Activated T-cell treated with anti-CD3 and anti-CD28 coated beads for 1 hour (primary cell): ENCODE measurements at places on chromosomes 7 and 10.

GRCh38 chr7:79647711-79648110, 194.2 kb upstream of the MAGI2 start:
- DNase-seq, result no peak

DNA sequence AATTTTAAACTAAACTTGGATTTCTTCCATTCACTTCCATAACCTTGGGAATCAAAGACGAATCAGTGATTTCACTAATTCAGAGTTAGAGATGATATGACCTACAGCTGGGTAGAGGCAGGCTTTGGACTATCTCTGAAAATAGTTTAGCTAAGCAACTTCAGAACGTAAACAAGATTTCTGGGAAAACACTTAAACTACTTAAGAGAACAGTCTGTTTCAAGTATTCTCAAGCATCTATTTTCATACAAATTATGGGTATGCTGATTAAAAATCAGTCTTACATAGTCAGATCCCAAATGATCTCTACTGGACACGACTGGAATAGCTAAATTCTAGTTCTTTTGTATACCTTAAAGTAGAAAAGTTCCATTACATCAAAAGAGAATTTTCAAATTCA, 179.9 kb downstream of the PLCE1 start:
- DNase-seq, result no peak

GRCh38 chr10:33653584-33654367, 319.3 kb upstream of the NRP1 start:
- DNase-seq, result no peak

- DNase-seq, result no peak
Measured at GRCh38 chr10:48468130-48468790, 136.6 kb downstream of the ARHGAP22 start.

GRCh38 chr10:63561341-63561740, 40.1 kb downstream of the REEP3 start:
- DNase-seq, result no peak

DNA sequence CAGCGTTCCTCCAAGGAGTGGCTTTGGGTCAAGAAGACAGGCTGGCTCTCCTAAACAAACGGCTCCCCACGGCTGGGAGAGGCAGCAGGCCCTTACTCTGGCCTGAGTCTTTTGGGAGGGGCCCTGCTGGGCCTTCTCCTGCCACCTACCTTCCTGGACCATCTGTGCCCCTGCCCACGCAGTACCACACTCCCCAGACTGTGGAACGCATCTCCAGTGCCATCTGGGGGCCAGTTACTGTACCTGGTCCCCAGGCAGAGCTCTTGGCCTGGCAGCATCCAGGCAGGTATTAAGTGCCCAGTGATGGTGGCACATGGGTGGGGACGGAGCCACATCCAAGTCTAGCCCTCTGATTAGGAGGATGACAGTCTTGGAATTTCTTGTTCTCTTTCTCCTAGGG, 14.4 kb downstream of the ALKBH4 start:
- peak; percentile 44 for DNase-seq

DNA sequence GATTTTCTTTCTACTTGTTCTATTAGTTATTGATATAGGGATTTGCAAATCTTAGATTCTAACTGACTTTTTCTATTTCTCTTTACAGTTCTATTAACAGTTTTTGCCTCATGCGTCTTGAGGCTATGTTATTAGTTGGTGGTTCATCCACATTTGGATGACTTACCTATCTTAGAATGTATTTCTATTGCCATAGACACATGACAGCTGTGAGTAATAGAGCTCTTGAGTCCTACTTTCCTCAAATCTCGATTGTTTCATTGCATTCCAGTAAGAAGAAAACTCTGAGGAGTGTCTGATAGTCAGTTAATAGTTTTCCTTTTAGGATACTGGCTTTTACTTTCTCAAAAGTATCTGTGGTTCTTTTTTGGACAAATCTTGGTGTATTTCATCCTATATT, 241.4 kb upstream of the ZNF32 start:
- DNase-seq, result no peak

DNA sequence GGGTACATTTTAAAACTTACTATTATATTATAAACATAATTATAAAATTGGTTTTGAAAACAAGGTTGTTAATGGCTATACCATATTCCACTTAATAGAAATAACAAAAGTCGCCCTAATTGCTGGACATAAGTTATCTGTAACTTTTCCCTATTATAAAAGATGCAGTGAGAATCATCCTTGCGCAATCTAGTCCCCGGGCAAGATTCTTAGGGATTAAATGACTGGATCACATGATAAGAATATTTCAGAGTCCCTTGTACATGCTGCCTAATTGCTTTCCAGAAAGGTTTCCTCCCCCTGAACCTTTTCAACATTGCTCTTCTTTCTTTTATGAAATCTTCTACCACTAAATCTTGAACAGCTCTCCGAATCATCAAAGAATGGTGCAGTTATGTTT, 479.8 kb upstream of the MKI67 start:
- no peak for DNase-seq

- no peak for DNase-seq
Measured at GRCh38 chr7:27164367-27165088, 809 bp downstream of the HOXA9 start.

DNA sequence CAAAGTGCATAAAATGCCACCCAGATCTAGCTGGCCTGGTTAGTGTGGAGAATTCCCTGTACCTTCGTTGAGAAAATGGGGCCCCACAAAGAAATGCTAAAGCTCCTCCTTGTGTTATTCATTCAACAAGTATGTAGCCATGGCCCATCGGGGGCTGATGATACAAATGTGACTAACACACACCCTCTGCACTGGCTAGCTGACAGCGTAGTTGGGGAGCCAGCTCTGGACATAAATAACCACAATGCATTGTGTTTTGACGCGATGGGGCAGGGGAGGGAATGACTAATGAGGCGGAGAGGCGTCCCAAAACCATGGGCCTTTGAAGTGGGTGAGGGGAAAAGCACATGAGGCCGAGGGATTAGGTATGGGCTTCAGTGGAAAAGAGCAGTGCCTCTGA, 28.2 kb upstream of the ASL start:
- no peak for DNase-seq

- no peak for DNase-seq
Measured at GRCh38 chr7:151856098-151856497, 20.8 kb downstream of the PRKAG2 start.

- DNase-seq, result no peak
Measured at GRCh38 chr7:56077681-56078080, 13.6 kb downstream of the SUMF2 start.

GRCh38 chr7:117892821-117893220, 19.6 kb upstream of the CTTNBP2 start:
- no peak for DNase-seq

- no peak for DNase-seq
Measured at GRCh38 chr10:103746598-103746997, 108.8 kb downstream of the SH3PXD2A start.

DNA sequence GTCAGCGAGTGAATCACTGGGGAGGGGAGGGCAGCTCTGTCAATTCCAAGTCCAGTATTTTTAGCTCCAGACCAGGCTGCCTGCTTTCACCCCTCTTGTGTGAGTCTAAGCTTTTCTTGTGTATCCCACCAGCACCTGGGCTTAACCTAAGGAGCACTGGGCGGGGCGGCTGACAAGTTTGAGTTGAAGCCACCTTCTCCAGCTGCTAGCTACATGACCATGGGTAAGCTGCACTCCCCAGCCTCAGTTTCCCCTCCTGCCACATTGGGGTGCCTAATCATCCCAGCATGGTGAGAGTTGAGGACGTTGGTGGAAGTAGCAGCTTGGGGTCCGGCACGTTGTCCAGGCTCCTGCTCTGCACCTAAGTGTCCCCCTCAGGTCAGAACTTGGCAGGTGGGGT, 89.8 kb upstream of the PCBD1 start:
- no peak for DNase-seq

DNA sequence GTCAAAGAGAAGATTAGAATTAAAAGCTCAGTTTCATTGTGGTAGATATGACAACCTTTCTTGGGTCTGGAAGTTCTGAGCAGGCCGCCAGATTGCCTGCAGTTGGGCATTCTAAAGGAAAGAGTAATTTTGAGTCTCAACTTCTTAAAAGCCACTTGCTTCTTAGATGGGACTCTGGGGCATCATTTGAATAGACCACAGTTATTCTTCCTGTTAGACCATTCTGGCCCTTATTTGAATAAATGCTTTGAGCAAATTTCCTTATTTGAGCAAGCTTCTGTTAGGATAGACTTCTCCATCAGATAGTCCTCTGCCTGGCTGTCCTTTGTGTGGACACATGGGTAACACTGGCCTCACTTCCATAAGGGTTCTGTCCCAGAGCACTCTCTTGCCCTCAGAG, 40.2 kb downstream of the SND1 start:
- no peak for DNase-seq

GRCh38 chr10:96244354-96244753, 27.0 kb downstream of the BLNK start:
- no peak for DNase-seq

DNA sequence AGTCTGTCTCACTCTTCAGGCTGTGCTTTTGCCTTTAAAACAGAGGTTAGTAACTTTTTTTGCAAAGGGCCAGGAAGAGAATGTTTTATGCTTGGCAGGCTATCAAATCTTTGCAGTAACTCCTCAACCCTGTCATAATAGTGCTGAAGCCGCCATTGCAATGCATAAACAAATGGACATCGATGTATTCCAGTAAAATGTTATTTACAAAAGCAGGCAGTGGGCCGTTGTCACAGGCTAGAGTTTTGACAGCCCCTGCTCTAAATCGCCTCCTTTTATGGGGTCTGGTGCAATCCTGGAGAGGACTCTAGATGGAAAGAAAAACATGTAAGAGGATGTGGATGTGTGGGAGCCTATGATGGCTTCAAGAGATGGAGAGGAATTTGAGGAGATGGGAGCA, 568.3 kb downstream of the TYW1 start:
- no peak for DNase-seq

- no peak for DNase-seq
Measured at GRCh38 chr7:55104712-55105433, 86.1 kb downstream of the EGFR start.

DNA sequence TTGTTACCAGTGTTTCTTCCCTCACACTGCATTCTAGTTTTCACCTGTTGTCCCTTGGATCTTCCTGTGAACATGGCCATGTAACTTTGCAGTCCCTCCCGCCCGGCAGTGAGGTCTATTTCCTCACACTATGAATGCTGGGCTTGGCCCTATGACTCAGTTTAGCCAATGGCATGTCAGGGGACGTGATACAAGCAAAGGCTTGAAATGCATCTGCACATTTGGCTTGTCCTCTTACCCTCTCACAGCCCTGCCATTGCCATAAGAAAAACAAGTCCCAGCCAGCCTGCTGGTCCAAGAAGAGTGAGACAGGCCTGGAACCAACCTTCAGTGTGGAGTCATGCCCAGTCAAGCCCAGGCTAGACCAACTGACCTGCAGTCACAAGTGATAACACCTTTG, 17.1 kb upstream of the EZH2 start:
- no peak for DNase-seq

DNA sequence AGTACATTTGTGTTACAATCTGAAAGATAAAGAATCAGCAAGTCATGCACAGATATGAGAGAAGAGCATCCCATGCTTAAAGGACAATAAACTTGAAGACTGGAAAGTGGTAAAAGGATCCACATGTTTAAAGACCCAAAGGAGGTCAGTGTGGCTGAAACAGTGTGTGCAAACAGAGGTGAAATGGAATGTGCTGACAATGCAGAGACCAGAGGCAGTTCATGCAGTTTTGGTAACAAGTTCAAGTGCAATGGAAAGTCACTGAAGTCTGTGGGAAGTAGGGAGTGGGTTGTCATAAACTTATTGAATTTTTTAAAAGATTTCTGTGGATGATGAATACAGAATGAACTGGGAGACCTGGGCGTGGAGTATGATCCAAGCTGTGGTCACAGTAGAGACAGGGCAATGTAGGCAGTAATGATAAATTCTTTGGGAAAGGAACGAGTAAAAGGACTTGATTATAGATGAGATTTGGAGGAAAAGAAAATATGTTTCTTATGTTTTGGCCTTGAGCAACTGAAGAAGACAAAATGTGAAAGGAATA, 408.0 kb downstream of the HGF start:
- no peak for DNase-seq

DNA sequence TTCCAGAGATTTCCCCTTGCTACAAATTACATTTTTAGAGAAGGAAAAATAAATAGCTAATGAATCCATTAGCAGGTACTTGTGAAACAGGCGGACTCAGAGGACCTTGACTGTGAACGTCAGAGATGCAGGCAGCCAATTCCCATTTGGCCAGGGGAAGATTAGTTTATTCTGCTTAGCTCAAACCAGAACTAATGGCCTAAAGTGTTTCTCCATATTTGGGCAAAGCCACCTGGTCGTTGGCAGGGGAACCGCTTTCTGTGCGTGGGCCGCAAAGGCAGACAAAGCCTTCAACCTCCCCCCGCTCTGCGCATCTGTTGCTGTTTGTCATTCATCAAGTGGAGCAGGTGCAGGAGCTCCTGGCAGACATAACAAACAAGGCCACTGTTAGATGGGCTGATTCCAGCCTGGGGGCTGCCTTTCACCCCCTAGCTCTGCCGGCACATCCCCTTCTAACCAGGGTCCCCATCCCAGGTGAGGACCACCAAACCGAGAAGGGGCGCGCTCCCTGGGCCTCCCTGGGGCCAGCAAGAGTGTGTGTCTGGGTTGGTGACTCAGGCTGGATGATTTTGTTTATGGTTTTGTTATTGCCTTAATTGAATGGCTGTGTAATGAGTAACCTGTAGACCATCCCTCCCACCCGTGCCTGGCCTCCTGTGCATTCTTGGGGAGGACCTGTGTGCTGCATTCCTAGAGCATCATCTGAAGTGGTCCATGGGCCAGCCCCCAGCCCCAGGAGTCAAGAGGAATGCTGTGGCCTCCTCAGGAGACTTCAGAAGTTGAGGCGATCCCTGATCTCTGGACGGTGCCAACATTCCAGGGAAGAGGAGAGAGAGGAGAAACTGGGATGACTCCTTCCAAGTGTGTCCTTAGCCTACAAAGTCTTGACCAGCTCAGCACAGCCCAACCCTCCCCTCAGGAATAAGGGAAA, 14.5 kb upstream of the CPA1 start:
- DNase-seq, result no peak

DNA sequence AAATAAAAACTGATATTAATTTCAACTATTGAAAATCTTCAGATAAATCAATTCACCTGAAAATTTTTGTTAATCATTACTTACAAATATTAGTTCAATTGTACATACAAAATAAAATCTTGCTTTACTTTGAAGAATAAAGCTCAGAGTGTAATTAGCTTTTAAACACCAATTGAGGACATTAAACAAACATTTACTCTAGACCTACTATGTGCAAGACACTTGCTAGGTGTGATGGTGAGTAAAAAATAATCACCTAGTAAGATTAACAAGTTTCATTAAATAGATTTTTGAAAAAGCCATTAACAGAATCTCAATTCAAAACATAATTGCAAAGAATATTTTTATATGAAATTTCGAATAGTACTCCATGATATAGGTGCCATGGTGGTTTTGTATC, 3.9 kb upstream of the MLLT10 start:
- DNase-seq, result no peak

GRCh38 chr7:118759921-118760320, 535.4 kb downstream of the ANKRD7 start:
- DNase-seq, result no peak

GRCh38 chr7:75931680-75932079, 16.7 kb downstream of the POR start:
- DNase-seq, result no peak

- no peak for DNase-seq
Measured at GRCh38 chr10:79139124-79139835, 70.5 kb downstream of the ZMIZ1 start.
